ENCODE measurements at places on chromosomes 1 and 21.
A peak's percentile ranks its signal among the peaks of the same experiment; 100 is the strongest.

- DNase-seq, result no peak
Measured at GRCh38 chr1:52404975-52405338, 555 bp downstream of the PRPF38A start.

DNA sequence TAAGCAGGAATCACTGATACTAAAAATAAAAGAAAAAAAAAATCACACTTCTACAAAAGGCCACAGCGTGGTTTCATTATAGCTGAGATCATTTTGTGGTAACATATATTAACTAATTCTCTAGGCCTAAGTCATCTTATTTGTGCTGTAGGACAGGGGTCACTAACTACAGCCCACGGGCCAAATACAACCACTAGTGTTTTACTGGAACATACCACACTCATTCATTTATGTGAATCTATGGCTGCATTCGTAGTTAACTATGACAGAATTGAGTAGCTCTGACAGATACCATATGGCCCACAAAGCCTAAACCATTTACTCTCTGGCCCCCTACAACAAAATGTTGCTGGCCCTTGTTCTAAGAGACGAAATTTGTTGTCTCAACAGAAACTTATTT lies 224.4 kb downstream of the VAV3 start:
- no peak for DNase-seq

DNA sequence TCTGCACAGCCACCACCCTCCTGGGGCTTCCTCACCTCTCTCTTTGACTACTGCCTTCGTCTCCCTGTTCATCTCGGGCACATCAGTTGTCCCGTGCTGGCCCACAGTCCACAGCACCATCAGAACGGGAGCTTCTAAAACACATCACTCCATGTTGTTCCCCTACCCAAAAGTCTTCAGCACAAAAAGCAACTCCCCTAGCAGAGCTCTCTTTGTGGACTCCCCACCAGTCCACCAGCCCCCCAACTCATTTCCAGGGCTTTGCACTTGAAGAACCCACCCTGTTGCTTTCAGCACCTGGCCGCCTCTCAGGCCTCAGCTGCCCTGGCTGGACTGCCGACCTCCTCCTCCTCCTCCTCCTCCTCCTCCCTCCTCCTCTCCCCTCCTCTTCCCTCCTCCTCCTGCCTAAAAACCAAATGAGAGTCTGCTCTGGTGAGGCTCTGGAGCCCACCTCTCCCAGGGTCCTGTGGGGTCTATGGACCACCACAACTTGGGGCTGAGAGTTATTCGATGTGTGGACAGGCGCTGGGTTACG lies 251.2 kb upstream of the VAMP3 start:
- DNase-seq, result no peak

- no peak for DNase-seq
Measured at GRCh38 chr1:36321119-36321951, 2.1 kb downstream of the EVA1B start.

DNA sequence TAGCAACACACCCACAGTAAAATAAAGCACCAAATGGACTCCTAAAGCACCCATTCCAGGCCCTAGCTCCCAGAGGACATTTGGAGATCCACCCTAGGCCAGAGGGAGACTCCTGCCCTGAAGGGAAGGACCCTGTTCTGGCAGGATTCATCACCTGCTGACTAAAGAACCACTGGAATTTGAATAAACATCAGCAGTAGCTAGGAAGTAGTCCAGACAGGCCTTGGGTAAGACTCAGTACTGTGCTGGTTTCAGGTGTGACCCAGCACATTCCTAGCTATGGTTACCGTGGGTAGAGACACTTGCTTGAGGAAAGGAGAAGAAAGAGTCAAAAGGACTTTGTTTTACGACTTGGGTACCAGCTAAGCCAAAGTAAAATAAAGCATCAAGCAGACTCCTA lies 92.7 kb upstream of the LRRC7 start:
- no peak for DNase-seq

- no peak for DNase-seq
Measured at GRCh38 chr1:4025752-4026151, 125.7 kb upstream of the C1orf174 start.

GRCh38 chr1:210236386-210236839 lies 3.8 kb downstream of the SERTAD4 start:
- DNase-seq, result no peak

GRCh38 chr1:92980732-92981647 lies 19.7 kb upstream of the DIPK1A start:
- no peak for DNase-seq

GRCh38 chr1:55276671-55277376 lies 61.7 kb upstream of the USP24 start:
- no peak for DNase-seq

DNA sequence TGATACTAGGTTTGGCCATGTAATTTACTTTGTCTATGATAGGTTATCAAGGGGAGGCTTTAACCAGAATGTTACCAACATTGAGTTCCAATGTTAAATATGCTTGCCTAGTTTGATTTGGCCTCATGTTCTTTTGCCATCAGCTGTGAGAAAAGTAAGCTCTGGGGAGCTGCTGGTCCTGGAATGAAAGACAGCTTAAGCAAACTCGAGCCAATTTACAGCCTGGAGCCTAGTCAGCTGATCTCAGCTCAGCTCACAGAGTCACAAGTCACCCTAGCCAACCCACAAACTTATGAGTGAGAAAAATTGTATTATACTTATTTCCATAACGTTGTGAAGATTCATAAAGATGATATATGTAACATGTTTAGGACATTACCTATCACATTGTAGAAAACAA lies 426.7 kb downstream of the RWDD3 start:
- no peak for DNase-seq

DNA sequence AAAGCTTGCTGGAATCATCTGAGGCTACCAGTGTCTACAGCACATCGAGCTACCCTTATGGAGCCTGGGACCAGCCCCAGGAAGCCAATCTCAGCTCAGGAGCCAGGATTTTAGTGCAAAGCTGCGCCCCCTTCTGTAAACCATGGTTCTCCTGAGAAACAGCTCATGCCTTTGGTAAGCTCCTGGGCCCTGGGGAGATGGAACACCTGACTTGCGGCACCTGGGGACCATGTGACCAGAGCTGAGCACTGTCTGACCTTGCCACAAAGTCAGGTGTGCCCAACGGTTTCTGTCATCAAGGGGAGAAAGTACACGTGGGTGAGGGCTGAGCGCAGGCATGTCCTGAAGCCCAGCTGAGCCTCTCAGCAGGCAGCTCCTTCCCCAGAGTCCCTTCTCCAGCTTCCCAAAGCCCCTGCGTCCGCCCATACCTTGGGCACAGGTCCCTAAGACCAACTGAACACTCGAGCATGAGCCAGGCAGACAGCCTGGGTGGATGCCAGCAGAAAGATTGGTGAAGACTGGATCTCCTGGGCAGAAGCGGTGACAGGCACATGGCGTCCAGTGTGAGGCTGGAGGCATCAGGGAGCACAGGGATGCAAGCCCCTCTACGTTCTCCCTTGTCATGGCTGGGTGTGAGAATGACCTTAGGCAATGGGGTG lies 57.9 kb upstream of the TENT5B start:
- no peak for DNase-seq

DNA sequence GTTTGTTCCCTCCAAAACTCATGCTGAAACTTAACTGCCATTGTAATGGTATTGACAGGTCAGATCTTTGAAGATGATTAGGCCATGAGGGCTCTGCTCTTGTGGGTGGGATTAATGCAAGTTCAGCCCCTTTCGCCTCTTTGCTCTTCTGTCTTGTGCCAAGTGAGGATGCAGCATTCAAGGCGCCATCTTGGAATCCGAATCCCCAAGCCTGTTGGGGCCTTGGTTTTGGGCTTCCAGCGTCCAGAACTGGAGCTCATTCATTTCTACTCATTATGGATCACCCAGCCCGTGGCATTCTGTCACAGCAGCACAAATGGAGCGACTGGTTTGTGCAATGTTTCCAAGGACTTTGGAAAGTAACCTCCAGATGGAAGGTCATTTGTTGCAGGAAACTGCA lies 5.6 kb downstream of the TTC34 start:
- DNase-seq, result no peak

DNA sequence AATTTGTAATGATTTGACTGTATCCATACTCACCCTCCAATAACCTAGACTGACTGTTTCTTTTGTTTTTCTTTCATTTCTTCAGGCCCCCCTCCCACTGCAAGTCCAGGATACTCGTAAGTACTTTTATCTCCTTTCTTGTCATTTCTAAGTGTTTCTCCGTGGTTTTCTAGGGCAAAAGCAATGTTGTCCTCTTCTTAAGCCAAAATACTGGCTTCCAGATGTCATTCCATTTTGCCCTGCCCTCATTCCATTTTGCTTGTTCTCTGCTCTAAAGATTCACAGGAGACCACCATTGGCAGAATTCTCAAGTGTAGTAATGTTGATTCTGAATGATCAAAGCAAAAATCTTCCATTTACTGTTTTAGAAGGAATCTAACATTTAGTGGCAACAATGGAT lies 152.8 kb upstream of the UBE2U start:
- DNase-seq, result no peak

DNA sequence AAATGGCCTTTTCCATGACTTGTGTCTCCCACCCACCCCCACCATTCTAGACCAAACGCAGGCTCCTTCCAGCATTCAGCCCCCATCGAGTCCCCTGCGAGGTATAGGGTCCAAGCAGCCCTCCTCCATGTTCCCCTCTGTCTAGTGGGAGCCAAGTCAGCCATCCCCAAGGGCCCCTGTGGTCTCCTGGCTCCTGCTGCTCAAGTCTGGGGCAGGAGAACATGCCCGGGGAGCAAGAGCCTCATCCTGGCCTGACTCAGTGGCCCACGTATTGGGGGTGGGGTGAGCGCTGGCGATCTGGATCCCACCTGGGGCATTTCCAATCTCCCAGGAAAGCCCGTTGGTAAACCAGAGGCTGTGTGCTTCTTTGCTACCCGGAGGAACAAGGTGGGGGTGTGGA lies 4.1 kb upstream of the PRDM16 start:
- DNase-seq, result no peak

DNA sequence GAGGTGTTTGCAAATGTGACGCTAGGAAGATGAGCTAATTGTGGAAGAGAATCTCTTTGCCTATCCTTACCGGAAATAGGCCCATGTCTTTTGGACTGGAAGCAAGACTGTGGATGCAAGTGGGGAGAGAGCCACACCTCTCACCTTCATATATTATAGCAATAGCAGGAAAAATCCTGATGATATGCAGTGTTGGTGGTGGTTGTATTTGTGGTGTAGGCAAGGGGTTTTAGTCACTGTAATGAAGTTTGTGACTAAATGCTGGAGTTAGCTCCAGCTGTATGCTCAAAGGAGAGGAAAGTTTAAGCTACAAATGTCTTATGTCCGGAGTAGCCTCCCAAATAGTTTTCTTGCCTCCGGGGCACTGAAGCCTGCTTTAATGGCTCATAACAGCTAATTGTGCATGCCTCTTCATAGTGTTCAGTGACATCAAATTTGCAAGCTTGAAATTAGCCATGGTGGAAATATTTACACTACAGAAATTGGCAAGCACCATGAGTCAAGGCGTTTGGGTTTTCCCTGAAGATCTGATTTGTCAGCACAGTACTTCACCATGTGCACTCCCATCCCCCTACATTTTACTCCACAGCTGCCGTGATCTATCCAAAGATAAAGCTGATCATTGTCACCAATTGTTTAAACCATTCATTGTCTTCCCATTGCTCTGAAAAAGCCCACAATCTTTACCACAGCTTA lies 102.6 kb upstream of the ZNF644 start:
- no peak for DNase-seq

DNA sequence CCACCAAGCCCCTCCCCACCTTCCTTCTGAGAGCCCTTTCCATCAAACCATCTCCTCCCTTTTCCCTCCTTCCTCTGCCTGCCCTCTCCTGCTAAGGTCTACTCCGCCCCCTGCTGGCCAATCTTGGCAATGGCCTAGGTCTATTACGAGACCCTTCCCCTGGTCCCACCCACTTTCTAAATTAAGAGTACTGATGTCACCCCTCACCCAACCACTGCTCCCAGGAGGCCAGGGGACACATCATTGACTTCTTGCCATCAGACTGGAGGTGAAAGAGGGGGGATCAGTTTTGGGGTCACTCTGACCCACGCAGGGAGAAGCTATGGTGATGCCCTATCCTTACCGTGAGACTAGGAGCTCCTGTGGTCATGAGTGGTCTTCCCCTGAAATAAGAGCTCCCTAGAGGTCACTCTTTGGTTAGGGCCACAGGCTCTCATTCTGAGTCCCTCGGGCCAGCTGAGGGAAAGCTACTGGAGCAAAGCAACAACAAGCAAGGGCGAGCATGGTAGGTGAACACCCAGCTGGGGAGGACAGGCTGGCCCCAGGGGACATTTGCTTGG lies 34.6 kb upstream of the S100A7 start:
- peak; percentile 61 for DNase-seq

DNA sequence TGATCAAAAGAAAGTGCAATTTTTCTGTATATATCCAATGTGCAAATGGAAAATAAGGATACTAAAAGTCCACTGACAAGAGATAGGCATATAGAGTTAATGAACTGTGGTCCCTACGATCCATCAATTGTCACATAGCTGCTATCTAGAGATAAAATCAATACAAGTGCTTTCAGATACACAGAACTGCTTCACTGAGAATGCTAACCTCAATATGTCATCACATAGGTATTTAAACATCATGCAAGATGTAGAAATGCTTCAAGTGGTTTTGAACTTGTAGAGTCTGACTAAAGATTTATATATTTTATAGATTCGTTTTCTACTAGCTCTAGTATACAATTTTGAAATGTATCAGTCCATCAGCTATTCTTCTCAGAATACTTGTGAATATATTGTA lies 1604.7 kb downstream of the PLA2G4A start:
- no peak for DNase-seq

- no peak for DNase-seq
Measured at GRCh38 chr1:208204779-208205178, 39.4 kb downstream of the PLXNA2 start.

DNA sequence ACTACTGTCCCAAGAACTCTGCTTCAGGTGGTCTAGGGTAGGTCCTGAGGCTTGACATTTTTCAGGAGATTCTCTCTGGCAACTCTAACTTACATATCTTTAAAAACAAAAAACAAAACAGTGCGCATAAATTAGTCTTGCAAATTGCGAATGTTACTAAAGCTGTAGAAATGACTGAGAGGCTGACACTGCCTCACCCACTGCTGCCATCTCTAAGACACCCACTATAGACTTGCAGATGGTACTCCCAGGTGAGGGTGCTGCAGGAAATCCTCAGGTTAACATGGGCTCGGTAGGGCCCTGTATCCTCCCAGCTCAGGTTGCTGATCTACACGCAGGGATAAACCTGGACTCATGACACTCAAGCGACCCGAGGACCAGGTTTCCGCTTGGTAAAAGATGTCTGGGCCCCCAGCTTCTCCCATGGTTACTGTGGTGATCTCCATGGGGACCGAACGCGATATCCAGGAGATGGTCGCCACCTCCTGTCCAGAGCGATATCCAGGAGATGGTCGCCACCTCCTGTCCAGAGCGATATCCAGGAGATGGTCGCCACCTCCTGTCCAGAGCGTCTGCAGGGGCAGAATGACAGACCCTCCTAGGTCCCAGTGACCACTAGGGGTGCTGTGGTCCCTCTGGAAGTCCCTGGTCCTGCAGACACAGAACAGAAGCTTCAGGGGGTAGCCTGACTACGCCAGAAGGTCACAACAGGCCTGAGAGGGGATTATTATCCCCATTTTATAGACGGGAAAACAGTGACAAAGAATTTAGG lies 16.2 kb upstream of the LY9 start:
- peak; percentile 46 for DNase-seq

GRCh38 chr1:83901547-83902155 lies 97.3 kb downstream of the TTLL7 start:
- DNase-seq, result peak; percentile 25

GRCh38 chr1:91753878-91754277 lies 132.1 kb downstream of the TGFBR3 start:
- DNase-seq, result no peak

GRCh38 chr21:15706696-15707095 lies 23.1 kb upstream of the USP25 start:
- DNase-seq, result peak; percentile 73

Measured in urothelium cell line (cell line).